ENCODE measurements at places on chromosomes 16 and 17. TPM values are rescaled to one million over a fixed set of nuclear protein-coding genes. Genes with fewer than 3 reads are reported as not detected.

KRTAP3-1 gene
- total RNA-seq, result not detected

TAC4 gene
- total RNA-seq, result not detected

TEX14 gene
- 0.73 TPM for total RNA-seq

FBXO47 gene
- total RNA-seq, result not detected

CACNG3 gene
- total RNA-seq, result not detected

ARHGDIG gene
- total RNA-seq, result 0.37 TPM

RASL10B gene
- under 0.01 TPM for total RNA-seq

STRADA gene
- 29.1 TPM for total RNA-seq

MYO1D gene
- total RNA-seq, result 55.5 TPM

RGS9 gene
- total RNA-seq, result 1.6 TPM

OR3A3 gene
- not detected for total RNA-seq

TMEM97 gene
- 53.6 TPM for total RNA-seq

RHBDL3 gene
- under 0.01 TPM for total RNA-seq

CLEC3A gene
- not detected for total RNA-seq

CNGB1 gene
- total RNA-seq, result not detected

KRTAP17-1 gene
- not detected for total RNA-seq

SPN gene
- not detected for total RNA-seq

SLC39A11 gene
- total RNA-seq, result 12.9 TPM

DOC2B gene
- not detected for total RNA-seq

UTS2R gene
- not detected for total RNA-seq

EVI2B gene
- 1.4 TPM for total RNA-seq

TBC1D3C gene
- total RNA-seq, result not detected

SLC12A4 gene
- 73.3 TPM for total RNA-seq

RAB11FIP3 gene
- total RNA-seq, result 23.5 TPM

KRTAP2-2 gene
- not detected for total RNA-seq

PTX4 gene
- 0.39 TPM for total RNA-seq

KRT24 gene
- not detected for total RNA-seq

SCGB1C2 gene
- total RNA-seq, result not detected

NPIPA7 gene
- total RNA-seq, result 0.73 TPM

CMC2 gene
- total RNA-seq, result 26.0 TPM

MYCBPAP gene
- total RNA-seq, result 0.98 TPM

ZCCHC14 gene
- total RNA-seq, result 11.8 TPM

CRHR1 gene
- total RNA-seq, result not detected

SPATA32 gene
- not detected for total RNA-seq

KRT25 gene
- not detected for total RNA-seq

PRAC1 gene
- not detected for total RNA-seq

SOX8 gene
- 0.78 TPM for total RNA-seq

MPO gene
- not detected for total RNA-seq

IRX6 gene
- total RNA-seq, result not detected

TAT gene
- total RNA-seq, result not detected

ABCC11 gene
- under 0.01 TPM for total RNA-seq

ANTKMT gene
- 28.3 TPM for total RNA-seq

LGALS9 gene
- total RNA-seq, result 0.37 TPM

CALB2 gene
- not detected for total RNA-seq

CCDC78 gene
- 3.7 TPM for total RNA-seq

MYADML2 gene
- not detected for total RNA-seq

CX3CL1 gene
- not detected for total RNA-seq

GPATCH8 gene
- total RNA-seq, result 23.3 TPM

CETP gene
- total RNA-seq, result not detected

TBX4 gene
- under 0.01 TPM for total RNA-seq

AANAT gene
- total RNA-seq, result not detected

DYNLRB2 gene
- 0.73 TPM for total RNA-seq

MYO15B gene
- 0.78 TPM for total RNA-seq

ALDH3A1 gene
- 0.20 TPM for total RNA-seq

TEKT1 gene
- not detected for total RNA-seq

SMG6 gene
- 38.2 TPM for total RNA-seq

SNX20 gene
- total RNA-seq, result not detected
